ENCODE measurements at places on chromosomes 1 and 21.
A peak's percentile ranks its signal among the peaks of the same experiment; 100 is the strongest.

- DNase-seq: no peak
Measured at GRCh38 chr1:92884195-92884594, 52.4 kb downstream of the RPL5 start.

- DNase-seq: no peak
Measured at GRCh38 chr1:30061292-30062220, 661.8 kb downstream of the MATN1 start.

DNA sequence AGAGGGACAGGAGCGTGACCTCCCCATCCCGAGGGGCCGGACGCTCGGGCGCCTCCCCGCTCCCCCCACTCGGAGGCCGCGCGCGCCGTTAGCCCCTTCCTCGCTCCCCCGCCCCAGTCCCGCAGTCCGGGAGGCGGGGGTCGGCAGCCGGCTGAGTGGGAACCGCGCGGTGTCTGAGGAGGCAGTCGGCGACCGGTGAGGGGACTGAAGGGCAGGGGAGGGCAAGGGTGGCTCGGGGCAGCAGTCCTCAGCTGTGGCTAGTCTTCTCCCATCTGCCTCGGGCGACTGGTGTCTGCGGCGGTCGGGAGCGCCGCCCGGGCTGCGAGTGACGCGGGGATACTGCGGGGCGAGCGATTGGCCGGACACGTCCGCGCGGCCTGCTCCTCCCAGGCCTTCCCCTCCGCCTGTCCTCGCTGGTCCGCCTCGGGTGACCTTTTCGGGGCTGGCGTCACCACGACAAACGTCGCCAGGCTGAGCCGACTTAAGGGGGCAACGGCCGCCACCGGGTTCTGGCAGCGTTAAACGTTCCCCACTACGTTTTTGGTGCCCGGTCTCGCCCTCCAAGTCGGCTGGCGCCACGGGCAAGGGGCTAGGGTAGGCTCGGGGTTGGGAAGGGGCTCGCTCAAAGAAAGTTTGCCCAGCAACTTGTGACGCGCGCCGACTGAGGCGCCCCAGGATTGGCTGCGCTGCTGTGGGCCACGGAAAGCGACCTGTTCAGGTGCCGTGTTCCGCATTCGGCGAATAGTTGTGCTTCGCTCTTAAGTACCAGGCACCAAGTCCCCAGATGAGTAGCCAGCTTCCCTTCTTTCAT is 538 bp downstream of the ZNF672 start:
- DNase-seq: peak; percentile 80

- no peak for DNase-seq
Measured at GRCh38 chr1:245469734-245470133, 314.9 kb downstream of the KIF26B start.

- DNase-seq: no peak
Measured at GRCh38 chr1:85330711-85331290, 54.4 kb upstream of the BCL10 start.

- DNase-seq: no peak
Measured at GRCh38 chr1:29305943-29306342, 69.6 kb downstream of the PTPRU start.

DNA sequence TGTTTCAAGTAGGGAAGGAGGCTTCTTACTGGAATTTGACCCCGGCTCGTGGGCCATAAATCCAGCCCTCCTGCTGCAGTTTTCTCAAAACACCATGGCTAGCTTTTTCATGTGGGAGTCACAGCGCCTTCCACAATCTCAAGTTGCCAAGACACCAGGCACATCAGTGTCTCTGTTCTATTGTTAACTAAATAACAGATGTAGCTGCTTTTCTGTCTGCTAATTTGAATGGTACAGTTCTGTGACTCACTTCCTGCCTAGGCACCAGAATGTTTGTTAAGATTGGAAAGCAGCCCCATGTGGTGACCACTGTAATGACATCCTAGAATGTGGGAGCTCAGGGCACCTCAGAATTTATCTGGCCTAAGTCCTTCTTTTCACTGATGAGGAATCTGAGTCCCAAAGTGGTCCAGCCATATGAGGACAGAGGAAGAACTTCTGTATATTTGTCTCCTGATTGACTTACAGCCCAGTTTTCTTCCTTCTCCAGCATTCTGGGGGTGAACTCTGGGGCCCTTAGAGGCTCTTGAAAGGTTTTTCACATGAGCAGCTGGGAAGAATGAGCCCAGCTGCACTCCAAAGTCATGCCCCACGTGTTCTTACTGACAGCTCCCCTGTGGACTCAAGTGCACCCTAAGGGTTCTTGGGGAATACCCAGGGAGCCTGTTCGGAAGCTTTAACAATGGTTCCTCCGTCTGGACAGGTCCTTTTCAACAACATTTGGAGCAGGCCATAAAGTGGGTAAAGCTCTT is 27.5 kb downstream of the TRIM45 start:
- peak; percentile 74 for DNase-seq

DNA sequence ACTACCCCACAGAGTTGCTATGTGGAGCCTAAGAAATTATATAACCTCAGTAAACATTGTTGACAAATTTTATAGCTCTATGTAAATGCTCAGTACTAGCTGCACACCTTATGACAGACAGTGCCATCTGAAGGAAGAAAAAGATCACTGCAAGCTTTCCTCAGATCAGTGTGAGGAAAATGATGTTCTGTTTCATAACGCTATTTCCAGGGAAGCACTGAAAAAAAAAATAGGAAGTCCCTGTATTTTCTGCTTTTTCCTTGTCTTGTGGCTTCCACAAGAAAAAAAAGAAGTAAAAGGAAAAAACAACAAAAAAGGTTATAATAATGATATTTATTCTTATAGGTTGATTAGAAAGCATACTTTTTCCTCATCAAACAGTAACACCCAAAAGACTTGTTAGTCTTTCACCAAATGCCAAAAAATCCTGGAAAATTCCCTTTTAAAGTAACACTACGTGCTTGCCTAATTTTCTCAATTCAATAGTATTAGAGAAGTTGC is 23.2 kb downstream of the LYST start:
- DNase-seq: peak; percentile 16

- DNase-seq: no peak
Measured at GRCh38 chr1:50181027-50181663, 72.4 kb downstream of the ELAVL4 start.

DNA sequence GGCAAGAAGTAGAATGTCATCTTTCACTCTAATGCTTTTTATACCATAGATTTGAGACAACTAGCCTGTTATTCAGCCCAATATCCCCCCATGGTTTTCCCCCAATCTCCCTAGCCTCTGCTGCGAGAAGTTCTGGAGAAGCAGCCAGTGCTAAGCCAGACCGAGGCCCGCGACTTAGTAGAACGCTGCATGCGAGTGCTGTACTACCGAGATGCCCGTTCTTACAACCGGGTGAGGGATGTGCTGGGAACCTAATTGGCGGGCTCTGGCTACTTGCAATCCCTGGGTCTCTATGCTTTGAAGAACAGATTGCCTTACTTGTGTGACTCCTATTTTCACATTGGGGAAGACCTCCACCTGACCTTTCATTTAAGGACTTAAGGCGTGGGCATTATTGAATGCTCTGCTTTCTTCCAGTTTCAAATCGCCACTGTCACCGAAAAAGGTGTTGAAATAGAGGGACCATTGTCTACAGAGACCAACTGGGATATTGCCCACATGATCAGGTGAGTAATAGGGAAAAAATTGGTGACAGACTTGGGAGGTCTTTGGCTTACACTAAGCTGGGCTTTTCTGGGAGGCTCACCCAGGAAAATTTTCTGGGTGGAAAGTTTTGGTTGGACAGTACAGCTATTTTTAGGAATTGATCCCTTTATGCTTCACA is 1.9 kb downstream of the PSMB4 start:
- no peak for DNase-seq

- no peak for DNase-seq
Measured at GRCh38 chr1:44625348-44625747, 48.9 kb downstream of the TMEM53 start.

GRCh38 chr21:44576025-44576420 is 2.5 kb downstream of the KRTAP10-4 start:
- DNase-seq: no peak

- DNase-seq: no peak
Measured at GRCh38 chr21:36464590-36464989, 15.3 kb downstream of the CLDN14 start.

GRCh38 chr1:151519667-151520066 is 8.5 kb downstream of the CGN start:
- DNase-seq: no peak

DNA sequence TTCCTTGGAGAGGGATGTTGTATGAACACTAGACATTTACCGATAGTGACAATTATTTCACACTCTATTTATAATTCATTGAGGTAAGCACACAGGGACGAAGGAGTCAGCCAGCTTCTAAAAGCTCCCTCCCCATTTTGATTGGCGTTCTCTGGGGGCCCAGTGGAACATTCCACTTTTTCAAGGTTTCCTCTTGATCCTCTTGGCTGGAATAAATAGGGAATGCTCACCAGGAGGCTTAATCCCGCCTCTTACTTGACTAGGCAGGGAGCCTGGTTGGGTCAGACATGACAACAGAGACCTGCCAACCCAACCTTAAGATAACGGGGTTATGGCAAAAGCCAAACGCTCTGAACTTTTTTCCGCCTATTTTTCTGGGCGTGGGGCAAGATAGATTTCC is 974 bp downstream of the ACTN2 start:
- no peak for DNase-seq

GRCh38 chr1:44284184-44284583 is 70.9 kb downstream of the ERI3 start:
- no peak for DNase-seq

- DNase-seq: peak; percentile 65
Measured at GRCh38 chr1:30106125-30106524, 617.3 kb downstream of the MATN1 start.

GRCh38 chr1:236888126-236888525 is 93.0 kb downstream of the MTR start:
- no peak for DNase-seq

- DNase-seq: no peak
Measured at GRCh38 chr1:221089803-221090202, 210.6 kb downstream of the HLX start.

GRCh38 chr1:226712742-226713419 is 26.2 kb downstream of the ITPKB start:
- DNase-seq: no peak

DNA sequence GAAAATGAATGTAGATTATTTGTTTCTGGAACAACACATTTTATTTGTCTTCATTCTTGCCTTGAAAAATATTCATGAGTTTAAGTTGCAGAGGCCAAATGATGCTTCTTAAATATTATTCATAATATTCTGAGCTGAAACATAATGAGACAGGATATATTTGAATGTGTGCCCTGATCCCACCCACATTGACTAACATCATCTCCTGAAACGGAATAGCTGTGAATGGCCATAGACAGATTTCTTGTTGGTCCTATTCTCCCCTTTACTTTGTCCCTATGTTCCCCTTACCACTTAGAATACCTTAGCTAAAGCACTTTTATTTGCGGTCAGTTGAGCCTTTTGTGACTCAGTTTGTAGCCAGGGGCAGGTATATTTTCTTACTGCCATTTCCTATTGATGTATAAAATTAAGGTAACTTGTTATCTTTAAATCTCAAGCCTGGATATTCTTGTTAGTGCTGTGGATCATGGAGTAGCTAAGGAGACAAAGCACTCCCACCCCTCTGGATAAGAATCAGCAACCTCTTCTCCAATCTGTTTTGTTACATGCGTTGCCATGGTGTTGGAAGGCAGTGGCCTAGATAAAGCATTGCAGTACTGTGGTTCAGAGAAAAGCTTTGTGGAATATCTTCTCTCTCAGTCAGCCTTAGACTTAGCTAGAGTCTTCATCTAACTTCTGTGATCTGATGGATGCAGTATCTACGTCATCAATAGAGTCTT is 478.5 kb upstream of the DEPDC1 start:
- no peak for DNase-seq

GRCh38 chr1:8875216-8875861 is 3.1 kb downstream of the ENO1 start:
- no peak for DNase-seq

DNA sequence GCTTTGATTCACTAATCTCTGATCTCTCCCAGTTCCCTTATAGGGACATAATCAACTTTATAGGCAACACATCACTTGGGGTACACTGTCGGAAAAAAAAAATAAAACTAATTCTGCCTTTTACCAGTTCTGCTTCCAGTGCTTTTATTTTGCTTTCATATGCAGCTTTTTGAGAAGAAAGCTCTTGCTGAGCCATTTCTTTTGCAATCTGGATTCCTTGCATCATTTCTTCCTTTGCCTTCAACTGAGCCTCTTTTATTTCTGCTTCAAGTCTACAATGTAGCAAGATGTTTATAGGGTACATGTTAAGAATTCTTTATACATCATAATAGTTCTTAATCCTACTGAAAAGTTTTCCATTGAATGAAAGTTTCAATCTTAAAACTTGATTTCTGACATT is 30.6 kb downstream of the KIF14 start:
- no peak for DNase-seq

GRCh38 chr1:159889821-159890252 is 10.1 kb downstream of the CFAP45 start:
- peak; percentile 50 for DNase-seq

- no peak for DNase-seq
Measured at GRCh38 chr1:232302376-232303221, 327.3 kb downstream of the SIPA1L2 start.

GRCh38 chr1:43883321-43883720 is 50.3 kb upstream of the ARTN start:
- no peak for DNase-seq

- no peak for DNase-seq
Measured at GRCh38 chr1:214718724-214719123, 115.7 kb downstream of the CENPF start.

- no peak for DNase-seq
Measured at GRCh38 chr1:162019446-162019845, 4.2 kb downstream of the OLFML2B start.

DNA sequence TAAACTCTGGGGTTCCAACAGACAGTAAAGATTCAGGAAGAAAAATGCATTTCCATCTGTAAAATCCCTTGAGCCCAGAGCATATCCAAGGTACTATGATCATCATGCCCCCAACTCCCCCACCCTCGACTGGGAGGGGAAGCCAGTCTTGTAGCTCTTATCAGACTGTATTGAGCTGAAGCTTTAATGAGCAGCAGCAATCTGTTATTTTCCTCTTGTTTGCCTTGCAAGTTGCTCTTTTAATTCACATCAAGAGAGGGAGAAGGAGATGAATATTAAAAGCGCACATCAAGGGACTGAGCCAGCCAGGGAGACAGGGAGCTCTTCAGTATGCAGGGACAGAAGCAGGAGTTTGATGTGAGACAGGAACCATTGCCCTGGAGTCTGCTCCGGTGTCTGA is 52.5 kb upstream of the KCNA3 start:
- DNase-seq: no peak

DNA sequence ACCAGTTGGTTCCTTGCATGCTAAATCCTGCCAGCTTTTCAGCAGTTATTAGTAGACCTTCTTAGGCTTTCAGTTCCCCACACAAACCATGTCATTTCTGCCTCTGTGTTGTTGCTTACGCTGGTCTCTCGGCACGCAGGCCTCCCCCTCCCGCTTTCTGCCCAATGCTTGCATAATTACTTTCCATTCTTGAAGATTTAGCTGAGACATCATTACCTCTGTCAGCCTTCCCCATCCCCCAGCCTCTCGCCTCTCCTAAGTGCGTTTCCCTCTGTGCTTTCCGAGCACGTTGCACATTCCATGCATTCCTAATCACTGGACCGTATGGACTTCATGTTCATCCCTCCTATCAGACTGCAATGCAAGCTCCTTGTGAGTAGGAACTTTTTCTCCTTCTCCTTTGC is 26.8 kb downstream of the TSHB start:
- DNase-seq: no peak

GRCh38 chr1:53678938-53679825 is 59.8 kb downstream of the GLIS1 start:
- DNase-seq: no peak

- no peak for DNase-seq
Measured at GRCh38 chr1:156435545-156436140, 64.9 kb downstream of the MEF2D start.

- no peak for DNase-seq
Measured at GRCh38 chr1:86776108-86776507, 71.7 kb downstream of the SH3GLB1 start.
